ENCODE measurements at places on chromosomes 12 and 14.

- no peak for DNase-seq
Measured at GRCh38 chr14:68111097-68111852, 291.7 kb downstream of the RAD51B start.

GRCh38 chr14:67695394-67695949 is at the start of gene RDH11:
TSS of gene RDH11 (minus strand) at chr14:67695764. CDS start at chr14:67695703, 61 bp downstream.
- peak; percentile 95 for DNase-seq

DNA sequence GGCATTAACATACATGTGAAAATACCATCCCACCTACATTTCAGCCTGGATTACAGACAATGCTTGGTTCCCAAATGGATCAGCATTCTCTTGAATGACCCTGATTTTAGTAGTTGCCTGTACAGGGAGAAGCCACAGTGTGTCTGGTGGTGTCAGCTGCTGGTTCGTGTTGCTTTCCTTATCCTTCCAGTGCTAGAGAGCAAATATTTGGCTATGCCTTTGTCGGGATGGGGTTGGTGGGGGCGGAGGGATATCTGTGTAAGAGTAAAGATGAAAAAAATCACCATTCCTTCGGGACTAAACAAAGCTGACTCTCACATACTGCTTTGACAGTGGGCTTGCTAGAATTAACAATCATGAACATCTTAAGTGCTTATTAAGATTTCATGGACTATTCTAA is 96.0 kb downstream of the PTPRR start:
- DNase-seq: no peak

DNA sequence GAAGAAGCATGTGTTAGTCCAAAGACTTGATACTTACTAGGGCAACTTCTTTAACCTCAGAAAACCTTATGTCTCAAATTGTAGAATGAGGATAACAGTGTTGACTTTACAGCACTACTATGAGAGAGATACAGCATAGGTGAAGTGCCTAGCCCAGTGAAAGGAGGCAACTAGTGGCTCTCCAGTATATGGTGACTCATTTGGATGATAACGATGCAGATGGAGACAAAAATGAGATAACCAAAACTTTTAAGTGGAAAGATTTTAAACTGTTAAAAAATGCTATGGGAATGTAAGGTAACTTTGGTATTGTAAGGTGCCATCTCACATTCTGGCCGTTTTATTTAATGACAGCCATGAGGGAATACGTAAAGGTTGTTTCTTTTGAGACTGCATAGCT is 2.7 kb downstream of the PHC1 start:
- no peak for DNase-seq

DNA sequence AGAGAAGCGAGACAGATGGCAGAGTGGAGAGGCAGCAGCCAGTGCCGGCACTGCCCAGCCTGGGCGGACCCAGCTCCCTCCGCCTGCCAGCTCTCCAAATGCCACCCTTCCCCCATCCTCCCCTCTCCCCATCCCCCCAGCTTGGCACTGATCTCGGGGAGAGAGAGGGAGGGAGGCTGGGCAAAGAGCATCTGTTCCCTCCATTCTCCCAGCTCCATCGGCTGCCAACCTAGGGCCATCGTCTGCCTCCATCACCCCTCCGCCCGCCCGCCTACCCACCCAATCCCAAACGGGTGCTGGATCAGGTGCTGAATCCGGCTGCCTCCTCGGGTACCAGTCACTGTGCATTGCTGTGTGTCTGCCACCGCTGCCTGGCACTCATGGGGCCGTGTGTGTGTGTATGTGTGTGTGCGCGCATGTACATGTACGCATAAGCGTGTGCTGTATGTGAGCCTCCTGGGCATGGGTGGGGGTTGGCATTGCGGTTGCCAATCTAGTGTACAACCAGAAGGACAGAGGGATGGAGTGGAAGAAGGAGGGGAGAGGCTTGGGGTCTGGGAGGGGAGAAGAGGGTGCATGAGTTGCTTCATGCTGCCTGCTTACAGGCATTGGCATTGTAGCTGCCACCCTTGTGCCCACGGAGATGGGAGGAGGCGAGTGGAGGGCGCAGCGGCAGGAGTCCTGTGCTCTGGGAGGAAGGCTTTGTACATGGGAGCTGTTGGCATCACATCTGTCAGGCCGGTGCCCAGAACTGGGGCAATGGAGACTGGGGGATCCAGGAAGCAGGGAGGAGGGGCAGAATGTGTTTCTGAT is 38.4 kb downstream of the ZFHX2 start:
- no peak for DNase-seq

DNA sequence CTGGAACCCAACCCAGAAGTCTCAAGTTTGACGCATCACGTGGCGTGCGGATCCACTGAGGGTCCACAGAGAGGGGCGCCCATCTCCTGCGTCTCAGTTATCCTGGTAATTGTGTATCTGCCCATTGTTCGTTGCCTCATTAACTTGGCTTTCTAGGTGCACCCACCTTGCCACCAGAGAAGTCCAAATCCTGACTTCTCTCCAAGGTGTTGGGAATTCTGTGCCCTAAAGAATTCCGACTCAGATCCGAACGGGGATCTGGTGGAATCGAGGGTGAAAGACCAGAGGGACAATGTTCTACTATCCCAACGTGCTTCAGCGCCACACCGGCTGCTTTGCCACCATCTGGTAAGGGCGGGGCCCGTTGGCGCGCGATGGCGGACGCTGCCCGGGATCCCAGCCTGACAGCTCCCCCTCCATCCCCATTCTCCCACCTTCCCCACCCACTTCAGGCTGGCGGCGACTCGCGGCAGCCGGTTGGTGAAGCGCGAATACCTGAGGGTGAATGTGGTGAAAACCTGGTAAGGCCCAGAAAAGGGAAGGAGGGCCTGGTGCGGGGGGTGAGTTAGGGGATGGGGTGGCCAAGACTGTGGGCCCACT is 481 bp downstream of the REC8 start:
- no peak for DNase-seq

GRCh38 chr12:8108808-8109398 is 14.5 kb upstream of the CLEC4A start:
- DNase-seq: peak; percentile 87

DNA sequence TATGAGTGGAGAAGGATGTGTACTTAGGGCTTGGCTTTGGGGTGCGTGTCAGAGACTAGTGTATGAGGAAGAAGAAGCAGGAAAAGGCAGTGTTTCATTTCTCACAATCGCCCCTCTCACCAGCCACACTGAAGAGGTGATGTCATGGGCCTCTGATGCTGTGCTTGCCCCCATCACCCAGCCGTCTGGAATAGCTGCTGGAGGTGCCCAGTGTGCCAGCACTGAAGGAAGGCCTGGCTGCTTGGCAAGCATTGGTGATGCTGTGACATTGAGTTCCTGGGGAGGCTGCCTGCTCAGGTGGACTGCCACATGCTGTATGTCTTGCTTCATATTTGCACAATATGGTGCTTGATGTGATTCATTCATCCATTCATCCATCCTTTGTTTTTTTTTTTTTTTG is 56.2 kb downstream of the CRADD start:
- peak; percentile 53 for DNase-seq

GRCh38 chr12:64675795-64676194 is 65.5 kb downstream of the RASSF3 start:
- peak; percentile 33 for DNase-seq

DNA sequence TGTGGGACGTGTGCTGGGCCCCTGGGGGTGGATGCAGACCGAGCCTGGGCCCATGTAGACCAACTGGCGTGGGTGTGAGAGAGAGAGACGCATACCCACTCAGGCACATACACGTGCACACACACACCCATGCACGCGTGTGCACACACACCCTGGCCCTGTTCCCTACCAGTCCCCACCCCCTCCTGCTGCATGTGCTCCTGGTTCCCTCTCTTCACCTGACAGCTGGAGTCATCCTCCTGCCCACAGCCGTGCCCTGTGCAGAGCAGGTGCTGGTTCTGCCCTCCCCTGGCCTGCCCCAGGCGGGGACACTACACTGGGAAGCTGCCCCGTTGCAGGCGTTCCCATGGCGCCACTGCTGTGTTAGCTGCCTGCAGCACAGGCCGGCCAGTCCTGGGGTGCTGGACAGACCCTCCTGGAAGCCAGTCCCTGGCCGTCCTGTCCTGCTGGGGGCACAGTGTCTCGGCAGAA is 18.5 kb downstream of the PACS2 start:
- DNase-seq: no peak

- no peak for DNase-seq
Measured at GRCh38 chr12:72549184-72549583, 277.0 kb downstream of the TRHDE start.

DNA sequence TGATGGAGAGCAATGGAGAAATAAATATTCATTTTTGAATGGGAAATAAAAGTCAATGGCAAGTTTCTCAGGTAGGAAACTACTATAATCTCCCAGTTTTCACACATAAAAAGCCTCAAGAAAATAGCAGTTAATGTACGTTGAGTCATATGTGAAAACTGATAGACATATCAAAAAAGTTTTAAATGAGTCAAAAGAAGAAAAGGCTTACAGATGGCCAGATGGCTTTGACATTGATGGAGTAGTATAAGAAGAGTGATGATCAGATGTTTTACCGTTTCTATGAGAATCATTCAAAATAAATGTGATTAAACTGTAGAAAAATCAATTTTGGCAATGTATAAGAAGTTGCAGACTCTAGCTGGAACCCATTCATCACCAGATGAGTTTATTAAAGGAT is 97.8 kb downstream of the LLPH start:
- DNase-seq: no peak

DNA sequence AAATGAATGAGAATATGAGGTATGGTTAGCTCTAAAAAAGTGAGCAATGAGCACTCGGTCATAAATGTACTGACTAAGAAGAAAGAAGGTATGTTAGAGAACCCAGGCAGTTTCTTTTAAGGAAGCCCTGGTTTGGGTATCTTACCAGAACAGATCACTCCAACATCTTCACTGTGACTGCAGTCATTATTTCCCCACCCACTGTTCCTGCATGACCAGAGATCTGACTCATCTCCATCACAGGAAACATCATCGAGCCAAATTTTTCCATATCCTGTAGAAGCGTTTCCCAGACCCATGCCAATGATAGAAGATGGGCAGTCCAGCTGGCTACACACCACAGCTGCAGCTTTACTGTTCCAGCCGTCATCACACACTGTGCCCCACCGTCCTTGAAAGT is 48.0 kb downstream of the CD163L1 start:
- DNase-seq: peak; percentile 55

GRCh38 chr14:38213001-38213400 is 5.3 kb downstream of the SSTR1 start:
- no peak for DNase-seq

- DNase-seq: no peak
Measured at GRCh38 chr14:95015046-95015445, 142.3 kb downstream of the DICER1 start.

GRCh38 chr12:75692876-75693275 is 181.5 kb upstream of the KRR1 start:
- DNase-seq: no peak

DNA sequence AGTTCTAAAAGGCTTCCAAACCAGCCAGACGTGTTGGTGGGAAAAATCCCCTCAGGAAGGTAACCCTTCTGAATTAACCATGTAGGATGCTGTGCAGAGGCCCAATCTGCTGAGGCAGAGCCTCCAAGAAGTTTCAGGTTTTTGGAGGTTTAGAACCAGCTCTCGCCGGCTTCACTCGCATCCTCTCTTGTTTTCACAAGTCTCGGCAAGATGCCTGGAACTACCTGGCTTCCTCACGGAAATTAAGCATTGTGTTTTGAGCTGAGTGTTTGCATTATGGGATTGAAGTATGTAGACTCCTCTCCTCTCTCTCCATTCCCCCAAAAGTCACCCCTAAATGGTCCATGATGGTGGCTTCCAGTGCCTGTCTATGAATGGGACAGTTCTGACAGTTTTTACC is 20.6 kb downstream of the LTBP2 start:
- no peak for DNase-seq

- DNase-seq: no peak
Measured at GRCh38 chr14:33207467-33208017, 268.9 kb downstream of the NPAS3 start.

GRCh38 chr12:905261-906031 is 44.0 kb downstream of the RAD52 start:
- peak; percentile 49 for DNase-seq

All from suppressor macrophage treated with lipopolysaccharide for 1 hour (primary cell).